ENCODE measurements at places on chromosomes 2 and 18.

GRCh38 chr18:45202061-45202460 is 413.2 kb upstream of the SLC14A2 start:
- no peak for DNase-seq

DNA sequence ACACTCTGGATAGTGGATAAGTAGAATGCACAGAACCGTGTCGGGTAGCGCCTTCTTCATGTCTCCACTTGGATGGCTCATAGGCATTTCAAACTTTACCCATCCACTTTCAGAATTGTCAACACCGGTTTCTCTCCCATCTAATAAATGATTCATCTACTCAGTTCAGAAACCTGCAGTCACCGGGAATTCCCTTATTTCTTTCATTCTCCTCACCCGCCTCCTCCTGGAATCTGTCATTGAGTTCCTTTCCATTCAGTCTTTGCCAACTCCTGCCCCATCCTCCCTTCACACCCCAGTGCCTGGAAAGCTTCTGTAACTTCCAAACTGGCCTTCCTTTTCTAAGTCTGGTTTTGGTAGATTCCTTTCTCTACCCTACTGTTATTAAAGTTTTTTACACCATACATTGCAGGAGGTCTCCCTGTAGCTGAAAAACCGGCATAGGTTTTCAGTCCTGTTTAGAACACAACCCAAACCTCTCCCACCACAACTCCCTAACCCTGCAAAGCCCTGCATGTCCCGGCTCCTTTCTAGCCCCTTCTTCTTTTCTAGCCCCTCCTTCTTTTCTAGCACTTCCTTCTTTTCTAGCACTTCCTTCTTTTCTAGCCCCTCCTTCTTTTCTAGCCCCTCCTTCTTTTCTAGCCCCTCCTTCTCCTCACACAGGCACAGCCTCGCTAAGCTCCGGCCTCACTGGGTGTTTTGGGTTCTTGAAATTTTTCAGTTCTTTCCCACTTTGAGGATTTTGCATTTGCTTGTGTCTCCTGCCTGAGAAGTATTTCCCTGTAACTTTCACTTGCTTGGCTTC is 133.9 kb upstream of the KLHL14 start:
- DNase-seq = no peak

- no peak for DNase-seq
These were observed 89.2 kb upstream of the GLS start for GRCh38 chr2:190791347-190791975.

GRCh38 chr18:65651192-65651591 is 99.6 kb upstream of the CDH7 start:
- no peak for DNase-seq

- DNase-seq = no peak
These were observed 475.7 kb upstream of the CDH2 start for GRCh38 chr18:28652654-28653053.

DNA sequence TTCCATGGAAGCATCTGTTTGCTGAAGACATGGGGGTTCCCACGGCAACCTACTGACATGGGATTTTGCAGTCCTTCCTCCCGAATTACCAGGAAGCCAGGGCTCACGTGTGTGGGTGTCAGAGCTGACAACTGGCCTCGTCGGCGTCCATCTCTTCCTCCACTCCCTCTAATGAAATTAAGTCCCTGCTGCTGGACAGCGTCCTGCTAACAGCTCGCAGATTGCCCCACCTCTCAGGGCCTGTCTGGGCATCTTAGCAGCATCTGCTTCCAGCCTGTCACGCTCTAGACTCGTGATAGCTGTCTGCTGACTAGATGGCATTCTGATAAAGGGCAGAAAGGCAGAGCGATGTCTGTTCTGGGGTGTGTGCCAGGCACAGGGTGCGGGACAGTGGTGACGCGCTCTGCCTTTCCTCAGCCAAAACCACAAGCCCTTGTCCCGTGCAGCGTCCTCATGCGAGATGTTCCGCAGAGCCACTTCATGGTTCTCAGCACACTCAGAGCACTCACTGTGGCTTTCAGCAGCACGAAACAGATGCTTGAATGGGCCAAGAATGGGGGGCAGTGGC is 161.1 kb downstream of the ARL4C start:
- no peak for DNase-seq

- DNase-seq = no peak
These were observed 48.4 kb downstream of the MYCN start for GRCh38 chr2:15988733-15989132.

- no peak for DNase-seq
These were observed 18.4 kb downstream of the NEU4 start for GRCh38 chr2:241827394-241827793.

DNA sequence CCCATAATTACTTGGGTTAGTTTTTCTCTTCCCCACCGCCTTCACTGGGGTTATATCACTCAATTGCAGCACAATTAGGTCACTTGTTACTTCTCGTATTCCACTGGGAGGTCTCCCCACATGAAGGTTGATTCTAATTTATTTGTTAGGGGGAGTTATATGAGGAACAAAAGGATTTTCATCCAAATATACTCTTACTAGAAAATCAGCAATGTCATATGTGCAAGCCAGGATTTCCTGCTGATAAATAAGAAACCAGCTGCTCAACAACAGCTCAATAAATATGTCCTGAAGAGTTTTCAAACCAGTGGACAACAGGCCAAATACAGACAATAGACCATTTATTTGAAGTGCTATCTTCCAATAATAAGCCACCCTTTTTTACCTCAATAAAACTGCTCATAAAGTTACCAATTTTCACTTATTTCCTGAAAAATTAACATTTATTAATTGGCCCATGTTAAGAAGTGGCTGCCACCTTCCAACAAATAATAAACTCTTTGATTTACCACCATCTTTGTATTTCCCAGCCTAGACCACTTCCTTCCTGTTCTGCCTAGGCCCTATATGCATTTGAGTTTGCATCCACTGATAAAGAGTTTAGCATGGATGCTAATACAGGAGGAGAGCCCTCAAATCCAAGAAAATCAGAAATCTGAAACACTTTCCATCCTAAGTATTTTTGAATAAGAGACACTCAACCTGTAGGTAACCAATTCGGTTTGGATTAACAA is 184.4 kb upstream of the SLC39A10 start:
- no peak for DNase-seq

GRCh38 chr2:64880193-64880951 is 108.8 kb upstream of the SLC1A4 start:
- no peak for DNase-seq

DNA sequence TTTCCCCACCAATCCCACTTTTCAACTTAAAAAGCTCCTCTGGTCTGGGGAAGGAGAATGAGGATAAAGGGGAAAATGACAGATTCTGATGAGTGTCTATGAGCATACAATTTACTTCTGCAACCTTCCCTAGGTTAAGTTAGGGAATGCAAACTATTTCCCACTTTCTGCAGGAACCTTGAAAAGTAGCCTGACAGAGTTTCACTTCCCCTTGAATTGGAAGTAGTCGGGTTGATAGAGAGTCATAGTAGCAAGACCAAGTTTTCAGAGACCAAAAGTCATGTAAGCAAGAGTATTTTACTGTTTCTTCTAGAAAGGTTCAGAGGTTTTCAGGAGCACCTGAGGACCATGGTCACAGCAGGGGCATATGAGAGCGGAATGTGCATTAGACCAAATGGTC is 815.1 kb downstream of the CPS1 start:
- no peak for DNase-seq

DNA sequence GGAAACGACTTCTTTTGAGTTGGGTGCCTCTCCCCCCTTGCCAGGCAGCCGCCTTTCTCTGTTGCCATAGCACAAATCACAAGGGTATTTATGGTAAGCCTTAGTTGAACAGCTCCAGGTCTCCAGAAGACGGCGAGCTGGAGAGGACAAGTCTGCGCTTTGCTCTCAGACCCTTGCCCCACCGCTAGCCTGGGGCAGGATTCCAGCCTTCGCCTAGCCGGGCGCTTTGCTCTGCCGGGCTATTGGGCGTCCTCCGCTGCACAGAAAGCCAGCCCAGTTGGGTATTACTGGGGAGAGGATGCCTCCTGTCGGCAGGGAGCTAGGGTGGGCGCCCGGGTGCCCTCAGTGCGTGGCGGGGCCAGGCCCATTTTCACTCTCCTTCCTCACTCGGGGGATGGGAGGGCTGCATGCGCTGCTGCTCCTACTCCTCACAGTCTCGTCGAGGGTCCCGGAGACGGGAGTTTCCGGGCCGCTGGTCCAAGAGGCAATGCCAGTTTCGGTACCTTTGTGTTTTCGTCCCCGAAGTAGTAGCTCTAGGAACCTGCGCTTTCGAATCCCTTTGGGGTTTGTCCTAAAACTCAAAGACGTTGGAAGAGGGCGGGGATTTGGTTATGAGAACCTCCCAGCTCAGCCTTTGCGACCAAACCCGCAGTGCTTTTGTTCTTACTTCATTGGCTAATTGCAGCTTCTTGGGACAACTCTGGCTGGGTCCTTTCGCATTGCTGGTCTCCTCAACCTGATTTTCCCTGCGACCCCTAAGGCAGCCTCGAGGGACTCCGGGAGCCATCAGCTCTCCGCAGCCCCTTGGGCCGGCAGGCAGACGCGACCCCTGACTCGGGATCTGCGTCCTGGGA is 3.6 kb upstream of the DLX2 start:
- no peak for DNase-seq

GRCh38 chr2:200796561-200796960 is 15.1 kb upstream of the BZW1 start:
- DNase-seq = no peak

- DNase-seq = no peak
These were observed 33.7 kb upstream of the GPR17 start for GRCh38 chr2:127612111-127612822.

GRCh38 chr2:223093436-223094241 is 41.6 kb downstream of the KCNE4 start:
- DNase-seq = no peak

DNA sequence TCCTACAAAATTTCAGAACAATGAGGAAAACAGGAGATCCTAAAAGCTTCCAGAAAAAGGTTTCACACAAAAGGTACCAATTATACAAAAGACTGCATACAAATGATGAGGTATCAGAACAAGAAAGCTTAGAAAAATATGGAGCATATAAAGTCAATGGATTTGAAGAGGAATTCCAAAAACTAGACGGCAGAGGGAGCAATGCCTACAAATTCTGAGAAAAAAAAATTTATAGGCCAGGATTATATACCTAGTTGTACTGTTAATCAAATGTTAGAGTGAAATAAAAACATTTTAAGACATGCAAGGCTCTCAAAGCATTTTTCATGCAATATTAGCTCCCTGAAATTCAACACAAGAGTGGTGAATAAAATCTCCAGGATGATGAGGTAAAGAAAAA is 106.2 kb downstream of the ZRANB3 start:
- DNase-seq = no peak

- DNase-seq = peak; percentile 10
These were observed at the start of gene FLACC1 for GRCh38 chr2:201357221-201357620. TSS of gene FLACC1 (minus strand) at chr2:201357345. CDS start at chr2:201351404, 5,941 bp downstream.

DNA sequence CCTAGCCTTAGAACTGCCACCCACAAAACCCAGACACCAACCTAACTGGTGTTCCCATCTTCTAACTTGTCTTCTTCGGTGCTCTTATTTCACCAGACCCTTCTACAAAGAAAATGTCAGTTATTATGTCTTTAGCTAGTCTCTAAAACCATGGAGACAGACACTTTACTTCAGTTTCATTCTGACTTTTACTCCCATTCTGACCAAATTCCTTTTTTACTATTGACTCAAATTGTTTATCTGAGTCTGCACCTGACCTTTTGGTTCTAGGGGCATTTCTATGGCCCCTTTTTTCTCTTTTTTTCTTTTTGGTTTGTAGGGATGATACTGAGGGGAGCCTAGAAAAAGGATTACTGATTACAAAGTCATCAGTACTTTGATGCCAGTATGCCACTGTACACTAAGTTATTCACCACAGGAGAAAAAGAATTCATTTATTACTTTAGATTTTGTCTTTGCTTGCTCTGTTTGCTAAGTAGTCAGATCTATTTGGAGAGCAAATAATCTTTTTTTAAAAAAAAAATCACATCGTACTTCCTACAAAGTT is 6.8 kb upstream of the SLC1A4 start:
- no peak for DNase-seq

- no peak for DNase-seq
These were observed 173.3 kb upstream of the SPRED2 start for GRCh38 chr2:65605743-65606058.

- DNase-seq = no peak
These were observed at the start of gene SRD5A2 for GRCh38 chr2:31580321-31581117. TSS of gene SRD5A2 (minus strand) at chr2:31580938. CDS start at chr2:31580900, 38 bp downstream.

DNA sequence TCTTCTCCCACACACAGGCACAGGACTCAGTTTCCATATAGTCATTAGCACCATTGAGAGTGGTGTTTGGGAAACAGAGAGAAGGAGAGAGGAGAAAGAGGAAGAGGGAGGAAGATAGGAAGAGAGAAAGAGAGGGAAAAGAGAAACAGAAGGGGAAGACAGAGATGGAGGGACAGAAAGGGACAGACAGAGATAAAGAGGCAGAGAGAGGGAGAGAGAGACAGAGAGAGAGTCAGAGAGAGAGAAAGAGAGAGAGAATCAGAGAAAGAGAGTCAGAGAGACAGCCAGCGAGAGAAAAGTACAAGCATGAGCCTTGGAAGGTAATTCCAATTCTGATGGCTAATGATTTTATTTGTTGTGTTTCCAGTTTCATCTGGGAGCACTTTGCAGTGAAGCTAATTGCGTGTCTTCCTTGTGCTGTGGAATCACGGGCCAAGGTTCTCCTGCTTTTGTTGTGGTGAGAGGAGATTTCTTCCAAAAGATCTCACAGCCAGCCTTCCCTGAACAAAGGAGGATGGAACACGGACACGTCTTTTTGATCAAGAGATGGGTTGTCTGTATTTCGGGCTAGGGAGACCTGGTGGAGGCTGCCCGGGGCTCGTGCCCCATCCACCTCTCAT is 153.6 kb upstream of the TWIST2 start:
- DNase-seq = no peak

GRCh38 chr2:24638568-24638967 is 147.5 kb downstream of the NCOA1 start:
- no peak for DNase-seq

- no peak for DNase-seq
These were observed 249.9 kb downstream of the SH3BP4 start for GRCh38 chr2:235201756-235202155.

GRCh38 chr2:163135256-163135655 is 296.7 kb upstream of the KCNH7 start:
- no peak for DNase-seq

DNA sequence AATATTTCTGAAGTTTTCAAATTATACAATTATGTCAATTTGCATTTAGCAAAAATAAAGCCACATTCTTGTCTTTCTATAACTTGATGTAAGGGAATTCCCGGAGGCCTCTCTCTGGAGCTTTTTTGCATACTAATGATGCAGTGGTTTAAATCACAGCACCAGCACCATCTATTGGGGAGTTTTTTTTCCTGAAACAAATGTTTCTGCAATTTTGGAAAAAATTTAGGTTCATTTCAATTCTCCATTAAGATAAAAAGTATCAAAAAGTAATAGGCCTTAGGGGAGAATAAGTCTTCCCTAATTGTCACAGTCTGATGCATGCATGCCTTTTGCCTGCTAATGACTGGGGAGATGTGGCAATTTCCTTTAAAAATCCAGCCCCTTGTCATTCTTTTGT is 13.5 kb downstream of the CBLN2 start:
- no peak for DNase-seq

GRCh38 chr18:79934311-79935097 is 16.9 kb downstream of the SLC66A2 start:
- no peak for DNase-seq

GRCh38 chr18:25144820-25145219 is 207.1 kb downstream of the ZNF521 start:
- DNase-seq = peak; percentile 49

All from non-pigmented ciliary epithelial cell (primary cell).